ENCODE measurements at places on chromosomes 6 and 20.

GRCh38 chr20:59403261-59403961, 103.0 kb downstream of the EDN3 start:
- DNase-seq = peak; percentile 53

DNA sequence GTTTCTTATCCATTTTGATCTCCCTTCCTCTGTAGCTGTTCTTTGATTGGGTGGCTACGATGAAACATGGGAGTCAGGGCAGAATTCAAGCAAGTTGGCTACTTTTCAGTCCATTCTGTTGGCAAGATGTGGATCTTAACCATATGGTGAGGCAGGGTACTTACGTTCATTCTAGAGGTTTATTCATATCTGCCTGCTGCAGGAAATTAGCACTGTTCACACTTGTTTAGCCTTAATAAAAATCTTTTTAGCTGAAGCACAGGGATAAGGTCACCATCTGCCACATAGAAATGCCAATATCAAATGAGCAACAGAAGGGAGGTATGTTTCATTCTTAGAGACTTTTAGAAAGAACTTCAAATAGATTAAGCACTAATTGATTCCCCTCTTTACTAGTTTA, 83.9 kb downstream of the GRIK2 start:
- no peak for DNase-seq

DNA sequence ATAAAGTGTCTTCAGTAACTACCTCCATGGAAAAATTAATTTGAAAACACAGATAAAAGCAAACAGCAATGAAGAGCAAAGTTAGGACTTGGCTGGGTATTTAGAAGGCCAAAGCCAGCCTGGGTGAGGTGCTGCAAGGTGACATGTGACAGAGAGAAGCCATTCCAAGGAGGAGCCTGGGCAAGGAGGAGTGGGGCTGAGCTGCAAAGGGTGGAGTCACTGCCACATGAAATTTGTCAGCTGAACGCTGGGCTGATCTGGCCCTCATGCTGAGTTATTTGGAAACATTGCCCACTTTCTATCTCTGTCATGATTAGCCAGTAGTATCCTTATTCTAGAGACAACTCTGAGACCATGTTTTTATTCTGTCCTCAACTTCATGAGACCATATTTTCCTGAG, 76.3 kb downstream of the PERP start:
- DNase-seq = no peak

DNA sequence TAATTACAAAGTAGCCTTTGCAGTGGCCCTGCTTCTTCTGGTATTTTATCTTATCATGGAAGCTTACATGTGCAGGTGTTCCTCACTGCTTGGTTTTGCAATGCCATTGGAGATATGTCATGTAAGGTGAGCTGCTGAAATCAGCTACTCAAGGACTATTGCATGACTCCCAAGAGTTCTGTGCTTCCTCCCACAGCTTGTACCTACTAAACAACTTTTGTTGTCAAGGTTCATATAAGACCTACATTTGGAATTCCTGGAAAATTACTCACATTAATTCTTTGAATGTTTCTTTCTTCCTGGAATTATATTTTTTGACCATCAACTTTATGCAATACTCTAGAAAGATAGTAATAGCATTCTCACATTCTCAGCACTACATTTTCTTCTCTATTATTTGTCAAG, 427.5 kb upstream of the HSF2 start:
- DNase-seq = no peak

GRCh38 chr6:112007805-112008204, 46.1 kb upstream of the CCN6 start:
- DNase-seq = no peak

DNA sequence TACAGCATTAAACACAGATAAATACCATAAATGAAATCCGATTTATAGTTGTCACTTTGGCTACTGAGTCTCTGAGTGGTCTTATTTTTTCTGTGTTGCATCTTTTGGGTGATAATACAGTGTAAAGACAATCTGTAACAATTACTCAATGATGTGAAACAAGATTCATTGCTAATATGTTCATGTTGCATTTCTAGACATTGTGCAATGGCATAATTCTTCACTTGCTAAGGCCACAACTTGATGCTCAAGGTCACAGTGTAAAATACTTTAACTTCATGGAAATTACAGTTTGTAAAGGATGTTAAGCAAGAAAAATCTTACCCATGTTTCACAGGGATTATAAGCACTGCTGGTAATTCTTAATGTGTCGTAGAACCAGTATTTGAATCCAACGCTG, 74.9 kb upstream of the SMLR1 start:
- DNase-seq = no peak

DNA sequence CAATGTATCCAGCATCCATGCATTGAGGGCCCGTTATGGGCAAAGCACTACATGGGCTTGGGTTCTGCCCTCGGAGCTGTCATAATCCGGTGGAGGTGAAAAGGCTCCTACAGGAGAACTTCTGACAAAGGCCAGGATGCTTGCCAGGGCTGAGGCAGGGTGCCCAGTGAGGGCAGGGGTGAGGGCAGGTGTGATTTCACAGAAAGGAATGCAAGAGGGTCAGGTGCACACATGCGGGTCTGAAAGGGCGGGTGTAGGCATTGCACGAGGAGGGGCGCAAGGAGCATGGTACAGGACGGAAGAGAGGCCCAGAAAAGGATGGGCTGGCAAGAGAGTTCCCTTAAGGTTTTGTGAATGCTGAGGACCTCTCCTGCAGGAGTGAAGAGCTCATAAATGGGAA, 348.0 kb downstream of the BTBD3 start:
- DNase-seq = no peak

DNA sequence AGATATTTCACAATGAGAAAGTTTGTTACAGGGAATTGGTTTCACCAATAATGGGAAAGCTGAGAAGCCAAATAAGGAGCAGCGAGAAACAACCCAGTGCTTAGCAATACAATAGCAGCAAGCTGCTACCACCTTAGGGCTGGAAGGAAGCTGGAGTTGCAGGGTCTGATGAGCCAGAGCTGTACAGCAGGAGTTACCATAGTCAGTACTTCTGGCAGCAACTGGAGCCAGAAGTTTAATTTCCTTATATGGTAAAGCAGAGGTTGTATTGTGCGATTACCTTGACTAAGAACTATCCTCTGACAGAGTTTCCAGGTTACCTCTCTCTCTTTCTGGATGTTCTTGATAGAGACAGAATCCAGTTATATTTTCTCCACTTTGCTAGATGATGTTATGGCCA, 137.1 kb upstream of the OLIG3 start:
- DNase-seq = no peak

DNA sequence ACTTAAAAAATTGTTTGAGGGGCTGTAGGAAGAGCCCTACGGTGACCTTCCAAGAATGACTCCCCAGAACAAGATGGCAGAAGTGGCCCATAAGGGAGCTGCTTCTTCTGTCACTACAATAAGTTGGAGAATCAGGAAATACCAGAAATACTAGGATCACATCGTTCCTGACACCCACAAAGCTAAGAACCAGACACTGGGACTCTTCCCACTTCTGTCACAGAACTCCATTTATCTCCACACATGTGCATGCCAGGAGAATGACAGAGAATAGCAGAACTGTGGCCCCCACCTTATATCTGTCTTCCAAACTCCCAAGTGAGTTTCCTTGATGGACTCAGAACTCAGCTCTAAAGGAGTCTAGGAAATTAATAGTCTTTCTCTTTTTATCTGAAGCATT, 54.6 kb upstream of the UBR2 start:
- no peak for DNase-seq

GRCh38 chr6:129007701-129008373, 124.9 kb downstream of the LAMA2 start:
- DNase-seq = no peak

DNA sequence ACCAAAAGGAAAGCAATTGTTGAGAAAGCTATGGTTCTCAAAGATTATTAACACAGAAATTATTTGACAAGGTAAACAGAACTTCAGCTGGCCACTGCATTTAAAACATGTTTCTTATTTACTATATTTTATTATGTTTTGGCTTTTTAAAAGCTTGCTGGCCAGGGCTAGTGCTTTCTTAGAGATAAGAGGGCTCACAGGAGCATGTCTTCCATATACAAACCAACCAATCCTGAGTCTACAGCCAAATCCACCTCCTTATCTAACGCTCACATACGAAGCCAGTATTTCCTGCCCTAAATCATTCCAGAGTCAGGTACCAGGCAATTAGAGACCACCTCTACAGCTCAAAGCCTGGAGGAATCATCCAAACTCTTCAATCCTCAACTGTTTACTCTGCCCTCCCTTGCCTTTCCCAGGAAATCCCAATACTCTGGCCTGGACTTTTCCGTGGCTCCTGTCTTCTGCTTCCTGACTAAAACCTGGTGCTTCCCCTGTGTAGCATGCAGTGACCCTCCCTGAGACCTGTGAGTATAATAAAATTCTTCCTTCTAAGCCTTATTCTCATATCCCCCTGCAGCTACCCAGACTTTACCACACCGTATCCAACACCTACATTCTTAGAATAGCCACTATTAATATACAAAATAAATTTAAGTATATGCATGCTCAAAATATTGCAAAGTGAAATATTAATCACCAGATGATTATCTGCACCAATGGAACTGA, 33.2 kb downstream of the RANBP9 start:
- no peak for DNase-seq

- no peak for DNase-seq
Observed at GRCh38 chr6:7389162-7389450, 436 bp downstream of the CAGE1 start.

DNA sequence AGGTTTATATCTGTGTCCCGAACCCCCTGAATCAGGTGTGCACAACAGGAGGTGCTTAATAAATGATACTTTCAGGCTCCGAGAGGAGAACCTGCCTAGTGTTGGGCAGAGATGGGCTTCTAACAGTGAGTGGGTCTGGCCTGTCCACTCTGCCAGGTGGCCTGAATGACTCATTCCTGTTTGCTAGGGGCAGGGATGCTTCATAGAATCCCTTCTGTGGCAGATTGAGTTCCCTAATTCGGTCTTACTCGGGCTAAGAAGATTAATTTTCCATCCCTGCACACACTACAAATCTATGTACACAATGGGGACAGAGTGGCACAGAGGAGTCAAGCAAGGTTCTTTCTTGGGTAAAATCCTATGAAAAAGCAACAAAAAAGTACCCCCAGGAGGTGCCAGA, 19.8 kb downstream of the SDC4 start:
- no peak for DNase-seq

DNA sequence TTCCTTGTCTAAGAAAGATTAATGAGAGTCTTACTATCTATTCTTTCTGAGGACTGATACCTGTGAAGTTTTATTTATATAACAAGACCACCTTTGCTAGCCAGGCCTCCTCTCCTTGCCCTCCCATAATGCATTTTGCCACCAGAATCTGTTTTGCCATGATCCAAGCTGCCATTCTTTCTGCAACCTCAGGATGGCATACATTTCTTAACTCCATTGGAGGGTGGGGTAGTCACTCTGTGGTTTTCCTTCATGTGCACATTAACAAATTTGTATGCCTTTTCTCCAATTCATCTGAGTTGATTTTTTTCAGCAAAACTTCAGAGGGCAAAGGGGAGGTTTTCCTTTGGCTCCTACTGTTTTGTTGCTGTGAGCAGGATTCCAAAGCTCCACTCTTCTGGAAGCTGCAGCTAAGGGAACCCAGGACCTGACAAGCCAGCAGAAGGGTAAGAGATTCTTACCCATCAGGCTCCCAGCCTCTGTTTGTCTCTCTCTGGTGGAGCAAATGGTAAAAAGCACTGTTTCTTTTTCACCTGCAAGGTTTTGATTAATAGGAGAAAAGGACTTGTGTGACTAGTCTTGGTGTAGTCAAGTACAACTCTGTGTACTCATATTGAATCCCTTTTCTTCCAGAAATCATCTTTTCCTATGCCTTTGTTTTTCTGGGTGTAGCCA, 26.2 kb upstream of the ENPP4 start:
- no peak for DNase-seq

DNA sequence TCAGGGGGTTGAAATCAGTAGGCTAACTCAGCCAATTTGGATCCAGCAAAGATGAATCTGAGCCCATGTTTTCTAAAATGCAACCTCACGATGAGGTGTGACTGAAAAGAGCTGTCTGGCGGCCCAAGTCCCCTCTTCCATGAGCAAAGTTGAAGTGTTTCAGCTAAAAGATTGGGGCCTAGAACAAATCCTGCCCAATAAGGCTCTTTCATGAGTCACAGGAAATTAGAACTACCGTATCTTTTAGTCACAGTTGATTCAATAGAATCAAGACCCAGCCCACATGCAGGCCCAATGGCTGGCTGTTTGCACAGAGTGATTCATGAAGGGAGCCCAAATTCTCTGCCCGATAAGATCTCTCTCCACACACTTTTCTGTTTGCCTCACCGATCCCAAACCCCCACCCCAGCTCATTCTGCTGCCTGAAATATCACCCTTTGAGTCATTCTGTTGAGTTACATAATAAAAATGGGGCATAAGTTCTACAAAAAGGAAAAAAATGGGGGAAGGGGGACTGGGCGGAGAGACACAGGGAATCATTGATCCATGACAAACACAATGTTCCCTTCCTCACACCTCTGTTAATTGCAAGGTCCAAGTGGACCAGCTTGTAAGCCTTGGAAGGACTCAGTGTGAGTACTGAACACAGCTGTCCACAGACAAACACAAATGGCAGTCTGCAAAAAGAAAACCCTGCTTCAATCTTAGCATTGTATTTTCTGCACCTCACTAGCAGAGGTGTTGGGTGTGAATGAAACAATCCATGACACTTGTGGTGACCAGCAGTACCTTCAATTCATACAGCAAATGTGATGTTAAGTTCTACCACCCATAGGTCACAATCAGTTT, 13.8 kb downstream of the FOXQ1 start:
- no peak for DNase-seq

GRCh38 chr20:62164879-62165761, 17.7 kb upstream of the MTG2 start:
- no peak for DNase-seq

GRCh38 chr6:14876778-14877613, 368.9 kb upstream of the JARID2 start:
- peak; percentile 52 for DNase-seq

GRCh38 chr6:30060606-30061091, 416 bp upstream of the POLR1H start:
- DNase-seq = no peak

GRCh38 chr6:167735951-167736288, 90.8 kb upstream of the AFDN start:
- DNase-seq = no peak

DNA sequence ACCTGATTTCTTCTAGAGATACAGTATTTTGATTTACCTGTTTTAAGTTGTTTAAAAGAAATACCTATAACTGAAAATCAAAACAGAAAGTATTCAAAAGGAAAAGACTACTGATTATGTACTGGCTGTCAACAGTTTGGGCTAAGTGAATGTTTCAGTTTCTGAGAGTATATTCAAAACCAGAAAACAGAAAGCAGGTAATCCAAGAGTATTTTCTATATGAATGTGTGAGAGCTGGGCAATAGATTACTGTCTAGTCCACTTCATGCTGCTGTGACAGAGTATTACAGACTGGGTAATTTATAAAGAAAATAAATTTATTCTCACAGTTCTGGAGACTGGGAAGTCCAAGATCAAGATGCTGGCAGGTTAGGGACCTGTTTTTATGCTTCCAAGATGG, 261.0 kb downstream of the ARHGAP18 start:
- no peak for DNase-seq

GRCh38 chr6:76035713-76036112, 36.7 kb downstream of the IMPG1 start:
- no peak for DNase-seq
